ENCODE measurements at places on chromosomes 6 and 20.

DNA sequence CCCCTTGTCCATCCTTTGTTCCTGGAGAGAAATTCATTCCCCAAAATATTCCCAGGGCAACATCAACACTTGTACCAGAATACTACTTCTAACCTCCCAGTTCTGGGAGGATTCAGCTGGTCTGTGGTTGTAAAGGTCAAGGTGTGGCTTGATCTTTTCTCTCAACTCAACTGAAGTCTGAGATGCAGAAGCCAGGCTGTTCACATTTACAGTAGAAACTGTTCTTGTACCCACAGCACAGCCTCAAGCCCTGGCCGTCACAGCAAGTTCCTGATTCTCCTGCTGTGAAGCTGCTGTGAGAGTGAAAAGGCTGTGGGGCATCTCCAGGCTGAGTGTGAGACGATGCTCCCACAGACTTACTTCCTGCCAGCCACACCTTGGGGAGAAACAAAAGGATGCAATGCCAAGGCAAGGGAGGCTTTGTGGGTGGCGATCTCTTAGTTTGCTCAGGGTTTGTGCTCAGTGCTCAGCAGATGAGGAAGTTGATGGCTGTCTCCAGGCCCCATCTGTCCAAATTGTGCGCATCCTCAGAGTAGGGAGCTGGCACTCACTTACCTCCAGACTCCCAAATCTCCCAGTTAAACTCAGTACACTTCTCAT lies 143.9 kb upstream of the FOXA2 start:
- no peak for DNase-seq

DNA sequence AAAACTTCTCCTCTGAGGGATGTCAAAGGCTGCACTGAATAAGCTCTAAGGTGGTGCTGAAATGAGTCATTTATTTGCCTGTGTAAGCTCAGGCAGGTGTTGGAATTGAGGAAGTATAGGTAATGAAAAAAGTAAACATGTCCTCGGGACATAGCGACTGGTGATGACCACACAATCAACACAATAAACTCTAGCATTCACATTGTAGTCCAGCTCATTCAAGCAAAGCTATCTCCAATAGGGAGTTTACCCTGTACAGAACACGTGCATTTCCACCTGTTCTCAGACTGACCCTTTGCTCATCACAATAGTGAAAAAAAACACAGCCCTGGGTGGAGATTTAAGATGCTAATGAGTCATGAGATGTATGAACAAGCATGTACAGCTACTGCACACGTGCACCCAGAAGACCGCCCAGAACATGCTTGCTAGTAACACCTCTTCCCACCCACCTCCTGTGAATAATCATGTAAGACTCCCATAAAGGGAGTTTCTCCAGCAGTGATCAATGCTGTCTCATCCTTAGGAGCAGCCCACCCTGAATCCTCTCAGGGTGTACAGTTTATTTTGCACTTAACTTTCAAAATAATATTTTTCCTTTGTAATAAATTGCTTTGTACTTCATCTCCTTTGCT lies 33.0 kb upstream of the POU5F1 start:
- DNase-seq = peak; percentile 43

DNA sequence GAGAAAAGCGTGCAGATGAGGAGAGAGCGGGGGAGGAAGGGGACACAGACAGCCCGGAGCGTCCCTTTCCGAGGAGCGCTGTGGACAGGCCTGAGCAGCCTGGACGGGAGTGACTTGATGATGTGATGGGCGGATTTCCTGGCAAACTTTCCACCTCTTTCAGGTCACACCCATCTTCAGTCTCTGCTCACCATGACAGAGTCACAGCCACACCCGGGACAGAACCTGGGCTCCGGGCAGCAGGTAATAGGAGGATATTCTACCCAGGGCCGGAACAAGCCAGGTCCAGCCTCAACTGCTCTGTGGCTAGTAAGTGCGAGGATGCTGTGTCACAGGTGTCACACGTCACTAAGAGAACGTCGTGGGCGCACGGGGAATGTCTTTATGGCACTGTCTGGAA lies 84.3 kb downstream of the THBS2 start:
- DNase-seq = no peak

DNA sequence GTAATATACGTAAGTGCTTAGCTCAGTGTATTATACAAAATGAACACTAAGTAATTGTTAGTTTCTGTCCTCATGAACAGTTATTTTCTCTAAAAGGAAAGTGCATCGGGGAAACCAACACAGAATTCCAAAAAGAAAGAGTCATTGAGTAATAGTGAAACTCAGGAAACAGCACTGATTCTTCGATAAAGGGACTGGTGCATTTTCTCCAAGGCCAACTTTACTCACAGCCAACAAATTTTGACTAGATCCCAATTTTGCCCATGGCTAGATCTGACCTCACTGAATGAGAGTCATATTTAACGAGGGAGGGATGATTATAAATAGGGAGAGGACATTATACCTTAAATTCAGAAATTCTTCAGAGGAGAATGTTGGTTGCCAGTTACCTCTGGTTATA lies 390.9 kb upstream of the NRSN1 start:
- no peak for DNase-seq

GRCh38 chr6:146871611-146872425 lies 273.0 kb downstream of the ADGB start:
- no peak for DNase-seq

GRCh38 chr6:46757214-46757596 lies 10.5 kb downstream of the ANKRD66 start:
- no peak for DNase-seq

DNA sequence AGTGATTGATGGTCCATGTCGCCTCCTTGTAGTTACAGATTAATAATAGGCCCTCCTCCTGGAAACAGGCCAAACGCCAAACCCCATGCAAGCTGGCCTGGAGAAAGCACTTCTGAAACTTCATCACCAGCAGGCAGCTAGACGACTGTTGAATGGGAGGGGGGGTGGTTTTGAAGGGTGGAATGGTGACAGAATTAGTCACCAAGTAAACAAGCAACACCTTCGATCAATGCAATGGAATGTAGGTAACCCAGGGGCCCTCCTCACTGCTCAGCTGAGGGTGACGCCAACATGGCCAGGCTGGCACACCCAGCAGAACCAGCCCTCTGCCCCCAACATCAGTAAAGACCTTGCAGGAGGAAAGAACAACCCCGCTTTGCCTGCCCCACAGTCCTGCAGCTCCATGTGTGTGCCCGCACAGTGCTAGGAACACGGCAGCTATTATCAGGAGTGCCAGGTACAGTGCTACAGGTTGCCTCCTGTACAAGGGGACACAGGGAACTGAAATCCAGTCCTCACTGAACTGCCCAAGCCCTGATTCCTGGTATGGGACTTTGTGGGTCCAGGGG lies 2.7 kb downstream of the BCAS1 start:
- no peak for DNase-seq

DNA sequence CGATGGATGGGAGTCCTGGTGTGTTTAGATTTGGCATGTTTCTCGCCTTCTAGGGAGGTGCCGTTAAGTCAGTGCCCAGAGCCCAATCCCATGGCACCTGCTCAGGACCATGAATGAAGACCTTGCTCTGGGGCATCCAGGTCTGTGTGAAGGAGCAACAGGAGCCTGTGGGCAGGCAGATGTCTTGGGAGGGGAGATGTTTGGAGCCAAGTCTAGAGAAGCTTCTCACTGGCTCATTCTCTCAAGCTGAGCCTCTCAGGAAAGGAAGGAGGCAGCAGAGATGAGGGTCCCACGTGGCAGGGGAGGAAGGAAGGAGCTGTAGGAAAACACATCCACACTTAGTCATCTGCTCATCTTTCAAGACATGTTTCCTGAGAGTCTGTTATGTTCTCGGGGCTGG lies 9.5 kb upstream of the SIRPB1 start:
- DNase-seq = no peak

GRCh38 chr6:128005009-128005408 lies 104.2 kb upstream of the THEMIS start:
- DNase-seq = no peak

DNA sequence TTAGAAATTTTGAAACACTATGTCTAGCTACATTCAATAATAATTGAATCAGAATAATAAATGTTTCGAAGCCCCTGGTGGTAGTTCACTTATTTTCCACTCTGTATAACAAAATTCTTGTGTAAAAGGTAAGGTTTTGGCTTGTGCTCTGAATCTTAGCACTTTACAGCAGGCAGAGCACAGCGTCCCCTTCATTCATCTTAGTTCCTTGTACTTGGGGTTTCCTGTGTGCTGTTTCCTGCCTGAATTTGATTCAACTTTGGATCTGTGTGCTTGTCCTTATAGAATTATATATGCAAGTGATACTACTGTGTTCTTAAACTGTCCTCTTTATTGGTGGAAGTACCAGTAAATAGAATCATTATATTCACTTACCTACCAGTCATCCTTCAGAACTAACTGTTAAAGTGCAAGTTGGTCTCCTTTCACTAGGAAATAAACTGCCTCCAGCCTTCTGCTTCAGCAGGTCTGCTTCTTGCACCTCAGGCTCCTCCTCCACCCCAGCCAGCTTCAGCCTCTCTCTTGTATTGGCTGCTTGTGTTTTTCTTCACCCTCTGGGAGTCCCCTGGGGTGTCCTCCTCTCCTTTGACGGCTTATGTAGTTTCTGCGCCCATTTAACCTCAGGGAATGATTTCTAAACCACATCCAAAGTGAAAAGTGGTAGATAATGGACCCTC lies 28.8 kb upstream of the TULP4 start:
- no peak for DNase-seq

GRCh38 chr6:26403893-26404292 lies 1.8 kb downstream of the BTN3A1 start:
- no peak for DNase-seq

GRCh38 chr6:161458201-161458951 lies 184.5 kb upstream of the AGPAT4 start:
- DNase-seq = no peak

DNA sequence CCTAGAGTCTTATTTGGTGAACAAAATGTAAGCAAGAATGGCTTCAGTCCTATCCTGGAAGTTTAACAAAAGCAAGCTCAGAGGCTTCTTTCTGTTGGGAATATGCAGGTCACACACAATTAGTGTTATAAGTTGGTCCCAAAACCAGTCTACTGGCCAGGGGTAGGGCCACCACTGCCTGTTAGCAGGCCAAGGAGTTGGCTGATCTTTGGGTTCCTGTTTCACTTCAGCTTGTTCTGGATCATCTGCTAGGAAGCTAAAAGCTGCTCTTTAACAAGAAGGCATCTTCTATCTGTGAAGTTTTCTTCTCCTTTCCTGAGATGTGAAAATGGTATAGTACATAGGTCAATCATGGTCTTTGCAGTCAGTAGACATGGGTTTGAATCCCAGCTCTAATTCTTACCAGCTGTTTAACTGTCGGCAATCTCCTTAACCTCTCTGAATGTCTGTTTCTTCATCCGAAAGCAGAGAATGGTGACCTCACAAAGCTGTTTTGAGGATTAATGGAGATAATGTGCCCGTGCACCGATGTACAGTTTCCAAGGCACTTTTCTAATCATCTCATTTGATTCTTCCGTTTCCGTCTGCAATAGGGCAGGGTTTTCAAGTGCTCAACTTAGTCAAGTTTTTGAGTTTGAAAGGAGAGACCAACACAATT lies 271.2 kb upstream of the TAB2 start:
- no peak for DNase-seq

DNA sequence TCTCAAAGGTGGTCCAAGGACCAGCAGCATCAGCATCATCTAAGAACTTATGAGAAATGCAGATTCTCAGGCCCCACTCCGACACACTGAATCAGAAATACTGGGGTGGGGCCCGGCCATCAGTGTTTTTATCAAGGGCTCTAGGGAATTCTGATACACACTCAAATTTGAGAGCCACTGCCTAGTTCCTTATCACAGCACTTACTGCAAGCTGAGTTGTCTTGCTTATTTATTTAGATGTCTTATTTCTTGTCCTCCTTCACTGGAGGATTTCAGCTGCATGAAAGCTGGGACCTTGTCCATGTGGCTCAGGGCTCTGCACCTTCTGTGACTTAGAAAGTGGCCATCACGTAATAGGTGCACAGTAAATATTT lies 139.4 kb upstream of the RREB1 start:
- no peak for DNase-seq

Data from activated T-cell treated with anti-CD3 and anti-CD28 coated beads for 4 hours (primary cell).